Stromal cell of bone marrow (primary cell): ENCODE measurements at places on chromosomes 1 and 21.

- DNase-seq: no peak
Observed at GRCh38 chr1:58251430-58252073, 295.0 kb downstream of the OMA1 start.

GRCh38 chr21:36027347-36027746 lies 33.0 kb downstream of the SETD4 start:
- peak; percentile 21 for DNase-seq

GRCh38 chr1:201850053-201850397 lies 21.1 kb downstream of the IPO9 start:
- peak; percentile 73 for DNase-seq

- no peak for DNase-seq
Observed at GRCh38 chr1:203607533-203607873, 19.1 kb upstream of the ATP2B4 start.

DNA sequence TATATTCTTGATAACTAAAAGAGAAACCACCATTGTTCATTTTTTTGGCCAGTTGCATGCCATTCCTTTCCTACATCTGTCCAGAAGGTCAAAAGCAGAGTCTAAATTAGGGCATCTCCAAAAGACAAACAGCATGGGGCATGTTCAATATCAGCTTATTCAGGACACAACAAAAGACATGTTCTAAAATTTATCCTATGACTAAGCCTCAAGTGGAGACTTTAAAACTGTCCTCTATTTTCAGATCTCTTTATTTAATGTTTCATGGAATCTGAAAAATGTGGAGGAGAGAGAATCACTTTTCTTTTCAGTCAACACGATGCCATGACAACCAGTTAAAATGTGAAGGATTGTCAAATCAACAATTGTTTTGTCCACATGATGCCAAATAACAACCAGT lies 303.4 kb upstream of the PRMT6 start:
- DNase-seq: no peak

DNA sequence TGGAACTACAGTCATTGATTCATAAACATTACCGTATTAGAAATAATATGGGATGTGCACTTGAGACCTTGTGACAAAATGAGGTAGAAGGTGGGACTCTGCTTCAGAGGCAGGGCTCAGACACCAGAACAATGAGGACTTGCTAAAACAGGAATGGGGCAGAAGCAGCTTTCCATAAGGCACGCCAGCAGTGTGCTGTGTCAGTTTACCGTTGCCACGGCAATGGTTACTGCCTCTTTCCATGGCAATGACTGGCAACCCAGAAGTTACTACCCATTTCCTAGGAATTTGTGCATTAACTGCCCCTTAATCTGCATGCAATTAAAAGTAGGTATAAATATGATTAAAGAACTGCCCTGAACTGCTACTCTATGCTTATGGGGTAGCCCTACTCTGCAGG lies 169.0 kb downstream of the CHRM3 start:
- no peak for DNase-seq

DNA sequence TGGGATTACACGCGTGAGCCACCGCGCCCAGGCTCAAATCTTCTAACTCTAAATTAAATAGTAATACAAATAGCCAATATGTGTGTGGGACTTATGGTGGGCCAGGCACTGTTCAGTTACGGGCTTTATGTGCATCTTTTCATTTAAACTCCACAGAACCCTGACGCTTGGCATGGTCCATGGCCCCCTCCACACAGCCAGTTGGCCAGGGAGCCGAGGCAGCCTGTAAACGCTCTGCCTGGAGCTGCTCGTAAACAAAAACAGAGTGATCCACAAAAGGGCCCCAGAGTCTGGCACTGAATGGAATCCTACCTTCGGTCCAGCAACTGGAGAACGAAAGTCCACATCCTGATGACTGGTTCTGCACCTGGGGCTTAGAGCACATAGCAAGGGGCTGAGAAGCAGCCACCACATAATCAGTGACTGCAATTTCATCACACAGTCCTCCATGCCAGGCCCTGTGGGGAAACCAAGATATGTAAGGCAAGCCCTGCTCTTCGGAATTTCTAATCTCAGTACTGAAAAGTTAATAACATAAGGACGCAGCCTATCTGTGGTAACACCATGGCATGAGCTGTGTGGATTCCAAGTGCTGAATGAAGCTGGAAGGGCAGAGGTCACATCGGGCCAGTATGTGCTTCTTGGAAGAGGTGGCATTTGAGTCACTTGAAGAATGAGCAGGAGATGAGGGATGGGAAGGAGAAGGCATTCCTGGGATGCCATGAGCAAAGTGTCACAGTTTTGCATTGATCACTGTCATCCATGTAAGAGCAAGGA lies 13.5 kb upstream of the ADAMTSL4 start:
- no peak for DNase-seq

DNA sequence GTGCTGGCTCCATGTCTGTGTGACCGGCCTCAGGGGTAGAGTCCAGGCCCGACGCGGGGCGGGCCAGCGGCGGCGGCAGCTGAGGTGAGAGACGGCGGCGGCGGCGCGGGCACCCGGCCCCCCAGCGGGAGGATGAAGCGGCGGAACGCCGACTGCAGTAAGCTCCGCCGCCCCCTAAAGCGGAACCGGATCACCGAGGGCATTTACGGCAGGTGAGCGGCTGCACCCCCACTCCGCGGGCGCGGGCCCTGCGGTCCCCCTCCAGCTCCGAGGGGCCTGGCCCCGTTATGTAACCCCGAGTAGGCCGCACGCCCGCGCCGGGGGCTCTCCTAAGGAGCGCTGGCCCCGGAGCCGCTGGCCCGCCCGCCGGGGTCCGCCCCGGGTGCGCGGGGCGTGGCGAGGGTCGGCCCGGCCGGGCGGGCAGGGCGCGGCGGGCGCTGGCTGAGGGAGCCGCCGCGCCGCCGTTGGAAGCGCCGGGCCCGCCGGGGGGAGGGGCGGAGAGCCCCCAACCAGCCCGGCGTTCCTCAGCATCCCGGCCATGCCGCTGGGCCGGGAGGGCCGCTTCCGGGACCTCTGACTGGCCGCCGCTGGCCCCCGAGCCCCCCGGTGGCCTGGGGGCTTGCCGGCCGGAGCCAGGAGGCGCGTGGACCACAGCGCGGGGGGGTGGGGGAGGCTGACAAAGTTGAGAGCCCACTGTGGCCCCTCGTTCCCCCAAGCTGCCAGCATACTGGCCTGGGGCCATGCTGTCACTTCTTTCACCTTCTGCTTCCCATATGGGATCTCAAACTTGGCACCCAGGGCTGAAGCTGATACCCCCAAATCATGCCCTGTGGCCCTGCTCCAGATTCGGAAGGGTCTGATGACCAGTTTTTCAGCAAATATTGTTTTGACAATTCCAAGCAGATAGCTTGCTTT lies 527 bp downstream of the MACO1 start:
- no peak for DNase-seq

DNA sequence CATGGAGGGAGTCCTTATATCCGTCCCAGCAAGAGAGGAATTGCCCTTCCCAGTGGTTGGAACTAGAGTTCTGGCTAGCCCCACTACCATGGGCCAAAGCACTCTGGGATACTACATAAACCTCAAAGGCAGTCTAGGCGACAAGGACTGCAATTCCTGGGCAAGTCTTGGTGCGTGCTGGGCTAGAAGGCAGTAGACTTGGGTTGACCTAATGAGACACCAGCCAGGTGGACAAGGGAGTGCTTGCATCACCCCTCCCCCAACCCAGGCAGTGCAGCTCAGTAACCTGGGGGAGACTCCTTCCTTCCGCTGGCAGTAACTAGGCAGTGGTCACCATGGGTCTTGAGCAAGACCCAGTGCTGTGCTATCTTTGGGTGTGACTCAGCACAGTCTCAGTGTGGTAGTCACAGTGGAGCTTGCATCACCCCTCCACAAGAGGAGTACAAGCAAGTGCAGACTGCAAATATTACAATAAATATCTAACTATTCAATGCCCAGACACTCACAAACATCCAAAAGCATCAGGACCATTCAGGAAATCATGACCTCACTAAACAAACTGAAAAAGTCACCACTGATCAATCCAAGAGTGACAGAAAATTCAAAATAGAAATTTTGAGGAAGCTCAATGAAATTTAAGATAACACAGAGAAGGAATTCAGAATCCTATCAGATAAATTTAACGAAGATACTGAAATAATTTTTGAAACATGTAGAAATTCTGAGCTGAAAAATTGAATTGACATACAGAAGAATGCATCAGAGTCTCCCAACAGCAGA lies 84.7 kb upstream of the LYPLAL1 start:
- peak; percentile 91 for DNase-seq

- peak; percentile 48 for DNase-seq
Observed at GRCh38 chr1:78619803-78620579, at the start of gene IFI44L. Gene IFI44L (plus strand): TSS chr1:78620448. CDS start chr1:78627916, 7,468 bp downstream.

GRCh38 chr1:11019971-11020370 lies 7.5 kb downstream of the TARDBP start:
- DNase-seq: no peak

GRCh38 chr1:76038287-76039004 lies 36.1 kb upstream of the ST6GALNAC3 start:
- no peak for DNase-seq

DNA sequence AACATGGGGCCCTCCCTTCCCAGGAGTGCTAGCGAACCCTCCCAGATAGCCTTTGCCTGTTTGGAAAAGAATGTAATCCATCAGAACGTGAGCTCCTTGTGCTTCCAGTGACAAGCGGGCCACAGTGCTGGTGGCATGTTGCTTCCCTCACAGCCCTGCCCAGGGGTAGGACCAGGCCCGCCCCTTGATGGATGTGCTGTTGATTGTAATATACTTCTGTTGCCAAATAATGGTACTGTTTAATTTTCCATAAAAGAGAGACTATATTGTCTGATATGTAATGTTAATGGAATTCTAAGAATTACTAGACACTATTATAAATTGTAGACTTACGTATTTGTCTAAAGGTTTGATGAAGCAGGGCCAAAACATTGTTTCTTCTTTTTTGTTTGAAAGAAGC lies 16.4 kb downstream of the ATP5PO start:
- DNase-seq: no peak

DNA sequence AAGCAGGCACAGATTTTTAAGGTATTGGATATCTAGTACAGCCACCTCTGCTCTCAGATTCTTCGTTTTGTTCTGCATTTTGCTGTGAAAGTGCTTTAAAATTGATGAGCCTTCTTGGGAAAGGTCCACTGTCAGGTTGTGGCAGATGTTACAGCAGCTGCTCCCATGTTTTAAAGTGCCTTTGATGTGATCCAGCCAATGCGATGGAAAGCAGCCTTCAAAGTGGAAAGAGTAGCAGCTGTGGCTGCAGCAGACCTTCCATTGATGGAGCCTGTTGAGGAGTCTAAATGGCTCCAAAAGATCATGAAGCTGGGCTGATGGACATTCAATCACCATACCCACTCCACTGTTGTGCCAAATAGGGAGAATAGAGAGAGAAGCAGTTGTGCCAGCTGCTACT lies 816.9 kb downstream of the PLA2G4A start:
- no peak for DNase-seq

GRCh38 chr1:6950001-6950765 lies 164.9 kb downstream of the CAMTA1 start:
- no peak for DNase-seq

DNA sequence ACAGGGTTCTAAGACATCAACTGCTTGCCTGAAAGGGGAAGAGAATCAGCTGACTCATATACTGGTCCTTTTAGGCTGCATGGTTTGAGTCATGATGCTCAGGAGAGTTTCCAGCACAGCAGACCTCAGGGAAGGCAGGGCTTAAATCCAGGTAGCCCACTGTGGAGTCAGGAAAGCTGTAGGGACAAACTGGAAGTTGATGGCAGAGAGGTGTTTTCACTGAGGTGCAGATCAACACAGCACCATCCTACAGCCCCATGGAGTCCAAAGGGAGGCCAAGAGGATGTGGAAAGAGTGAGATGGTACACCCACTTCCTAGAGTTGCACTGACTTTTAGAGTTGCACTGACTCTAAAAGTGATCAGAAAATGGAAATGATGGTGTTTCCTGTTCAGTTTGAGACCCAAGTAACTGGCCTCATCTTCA lies 252.4 kb upstream of the DUSP10 start:
- peak; percentile 54 for DNase-seq

GRCh38 chr1:66705110-66705509 lies 47.1 kb upstream of the DYNLT5 start:
- DNase-seq: peak; percentile 92

DNA sequence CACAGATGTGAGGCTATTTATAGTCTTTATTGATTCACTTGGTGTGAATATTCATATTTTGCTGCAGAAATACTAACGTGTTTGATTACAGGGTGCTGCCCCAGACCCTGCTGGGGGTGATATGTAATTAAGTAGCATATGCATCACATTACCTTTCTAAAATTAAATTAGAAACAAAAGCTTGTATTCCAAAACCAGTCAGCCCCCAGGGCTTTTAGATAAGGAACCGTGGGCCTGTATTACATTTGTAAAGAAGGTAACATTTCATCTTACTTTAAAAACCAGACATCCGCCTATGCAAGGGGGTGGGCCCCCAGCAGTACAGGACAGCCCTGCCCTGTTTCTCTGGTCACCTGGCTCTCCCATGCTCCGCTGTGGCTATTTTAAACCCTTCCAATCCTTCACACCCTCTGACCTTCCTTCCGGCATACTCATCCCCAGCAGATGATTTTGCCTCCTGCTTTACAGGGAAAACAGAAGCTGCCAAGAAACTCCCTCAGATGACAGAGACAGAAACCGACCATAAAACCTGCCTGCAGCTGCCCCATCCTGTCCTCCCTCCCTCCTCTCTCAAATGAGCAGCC lies 22.0 kb upstream of the KCNC4 start:
- peak; percentile 44 for DNase-seq

- DNase-seq: no peak
Observed at GRCh38 chr1:84869720-84870119, 23.3 kb downstream of the LPAR3 start.

DNA sequence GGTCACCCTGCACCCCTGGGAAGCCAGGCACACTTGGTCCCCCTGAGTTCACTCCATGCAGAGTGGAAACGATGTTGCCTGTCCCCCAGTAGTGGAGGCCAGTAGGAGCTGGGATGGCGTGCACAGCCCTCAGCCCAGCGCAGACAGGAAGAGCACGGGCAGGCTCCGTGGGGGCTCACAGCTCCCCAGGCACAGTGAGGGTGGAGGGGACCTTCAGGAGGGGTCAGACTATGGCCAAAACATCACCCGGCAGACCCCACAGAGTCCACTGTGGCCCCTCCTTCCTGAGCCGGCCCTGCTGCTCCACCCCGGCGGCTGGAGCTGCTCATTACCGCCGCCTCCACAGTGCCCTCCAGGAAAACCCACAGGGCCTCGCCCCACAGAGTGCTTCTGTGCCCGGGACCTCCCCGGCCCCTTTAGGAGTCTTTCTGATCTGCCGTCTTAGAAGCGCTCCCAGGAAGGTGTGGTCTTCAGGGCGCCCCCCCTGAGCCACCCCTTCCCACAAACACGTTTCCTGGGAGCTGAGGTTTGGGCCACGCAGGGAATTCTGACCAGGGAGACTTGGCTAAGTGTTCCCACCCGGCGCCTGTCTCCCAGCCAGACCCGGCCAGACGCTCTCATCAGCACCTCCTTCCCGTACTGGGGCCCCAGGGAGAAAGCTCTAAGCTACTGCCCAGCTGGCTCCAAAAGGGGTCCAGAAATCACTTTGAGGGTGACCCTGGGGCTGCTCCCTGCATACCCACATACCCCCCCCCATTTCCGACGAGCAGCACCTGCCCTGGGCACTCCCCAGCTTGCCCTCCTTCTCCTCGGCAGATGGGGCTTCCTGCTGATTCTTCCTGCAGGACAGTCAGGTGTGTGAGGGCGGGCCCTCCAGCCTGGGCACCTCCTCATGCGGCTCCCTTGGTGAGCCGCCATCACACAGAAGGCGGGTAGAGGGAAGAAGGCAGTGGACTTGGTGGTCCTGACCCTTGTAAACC lies 38.8 kb downstream of the RIPK4 start:
- no peak for DNase-seq
